ENCODE measurements at places on chromosomes 2 and 18.

- peak; percentile 56 for DNase-seq
Observed at GRCh38 chr2:195533771-195534642, 123.0 kb upstream of the SLC39A10 start.

DNA sequence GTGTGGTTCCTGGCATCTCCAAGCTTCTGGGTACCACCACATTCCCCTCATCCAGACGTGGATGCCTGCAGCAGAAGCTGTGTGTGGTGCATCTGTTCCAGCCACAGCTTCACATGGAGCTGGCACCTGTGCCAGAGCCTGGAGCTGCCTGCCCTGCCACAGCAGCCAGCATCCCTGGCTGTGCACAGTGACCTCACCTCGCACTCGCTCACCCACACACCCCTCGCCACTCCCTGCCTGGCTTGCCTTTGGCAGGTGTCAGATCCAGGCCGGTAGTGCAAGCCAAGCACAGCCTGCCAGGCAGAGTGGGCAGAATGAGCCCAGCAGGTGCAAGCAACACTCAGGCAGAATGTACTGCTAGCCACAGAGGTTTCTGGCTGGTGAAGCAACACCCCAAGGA lies 59.9 kb upstream of the DYNC1I2 start:
- no peak for DNase-seq

- no peak for DNase-seq
Observed at GRCh38 chr2:85796046-85796340, 42.2 kb downstream of the ATOH8 start.

GRCh38 chr2:121333834-121334558 lies 49.0 kb upstream of the TFCP2L1 start:
- DNase-seq = no peak

DNA sequence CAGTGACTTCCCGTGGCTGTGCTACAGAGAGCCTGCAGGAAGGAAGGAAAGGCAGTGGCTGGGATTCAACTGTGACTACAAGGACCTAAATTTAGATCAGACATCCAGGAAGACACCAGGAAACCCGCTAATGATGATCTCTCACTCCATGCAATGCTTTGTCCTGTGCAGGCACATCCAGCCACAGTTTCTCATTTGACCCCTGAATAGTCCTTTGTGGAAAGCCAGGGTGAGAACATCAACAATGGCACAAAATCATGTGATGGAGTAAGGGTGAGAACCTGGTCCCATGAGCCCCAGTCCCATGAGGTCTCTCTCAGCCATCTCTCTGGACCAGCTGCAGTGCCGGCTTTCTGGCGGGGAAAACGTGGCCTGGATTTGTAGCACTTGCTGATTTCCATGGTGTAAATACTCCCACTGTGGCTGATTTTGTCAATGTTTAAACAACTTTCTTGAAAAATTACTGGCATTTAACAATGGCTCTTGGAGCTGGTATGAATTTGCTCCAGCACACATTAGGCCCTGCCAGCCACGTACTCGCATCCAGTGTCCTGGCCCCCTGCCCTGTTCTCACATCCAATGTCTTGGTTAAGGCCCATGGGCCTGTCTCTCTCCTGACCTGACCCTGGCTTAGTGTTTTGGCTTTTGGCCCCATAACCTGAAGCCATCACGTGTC lies 159.0 kb upstream of the HAAO start:
- no peak for DNase-seq

DNA sequence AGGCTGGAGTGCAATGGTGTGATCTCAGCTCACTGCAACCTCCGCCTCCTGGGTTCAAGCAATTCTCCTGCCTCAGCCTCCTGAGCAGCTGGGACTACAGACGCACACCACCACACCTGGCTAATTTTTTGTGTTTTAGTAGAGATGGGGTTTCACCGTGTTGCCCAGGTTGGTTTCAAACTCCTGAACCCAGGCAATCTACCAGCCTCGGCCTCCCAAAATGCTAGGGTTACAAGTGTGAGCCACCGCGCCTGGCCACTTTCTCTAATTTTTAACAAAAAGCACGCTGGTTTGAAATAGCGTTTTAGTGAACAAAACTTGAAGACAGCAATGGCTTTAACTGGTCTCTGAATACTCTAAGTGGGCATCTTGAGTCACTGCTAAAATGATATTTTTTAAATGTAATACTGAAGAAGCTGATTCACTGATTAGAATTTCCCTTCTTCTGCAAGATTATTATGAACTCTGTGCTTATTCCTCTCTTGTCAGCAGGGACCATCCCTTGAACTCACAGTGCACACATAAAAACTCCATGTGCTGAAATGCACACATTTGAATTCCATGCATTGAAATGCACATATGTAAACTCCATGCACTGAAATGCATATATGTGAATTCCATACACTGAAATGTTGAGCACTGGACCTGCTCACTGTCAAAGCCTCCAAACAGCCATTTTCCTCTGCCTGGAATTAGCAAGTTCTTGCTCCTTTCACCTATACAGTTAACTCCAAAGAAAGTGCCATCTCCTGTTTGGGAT lies 1411.5 kb upstream of the ACVR2A start:
- no peak for DNase-seq

DNA sequence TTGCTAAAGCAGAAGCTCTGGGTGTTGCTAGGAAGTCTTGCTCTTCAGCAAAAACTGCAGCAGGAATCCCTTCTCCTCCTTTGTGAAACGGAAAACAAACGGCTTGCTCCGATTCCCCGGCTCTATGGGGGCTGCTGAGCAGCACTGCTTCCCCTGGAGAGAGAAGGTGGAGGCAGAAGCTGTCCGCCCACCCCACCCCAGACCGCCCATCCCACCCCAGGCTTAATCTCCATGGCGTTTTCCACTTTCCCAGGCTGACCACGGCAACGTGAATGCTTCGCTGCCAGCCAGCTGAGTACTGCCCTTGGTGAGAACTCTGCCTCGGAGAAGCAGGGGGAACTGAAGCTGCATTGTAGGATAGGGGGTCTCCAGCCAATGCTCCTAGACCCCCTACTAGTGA lies 139.2 kb downstream of the BCL2 start:
- no peak for DNase-seq

- no peak for DNase-seq
Observed at GRCh38 chr18:3758531-3758930, 308.6 kb downstream of the TGIF1 start.

DNA sequence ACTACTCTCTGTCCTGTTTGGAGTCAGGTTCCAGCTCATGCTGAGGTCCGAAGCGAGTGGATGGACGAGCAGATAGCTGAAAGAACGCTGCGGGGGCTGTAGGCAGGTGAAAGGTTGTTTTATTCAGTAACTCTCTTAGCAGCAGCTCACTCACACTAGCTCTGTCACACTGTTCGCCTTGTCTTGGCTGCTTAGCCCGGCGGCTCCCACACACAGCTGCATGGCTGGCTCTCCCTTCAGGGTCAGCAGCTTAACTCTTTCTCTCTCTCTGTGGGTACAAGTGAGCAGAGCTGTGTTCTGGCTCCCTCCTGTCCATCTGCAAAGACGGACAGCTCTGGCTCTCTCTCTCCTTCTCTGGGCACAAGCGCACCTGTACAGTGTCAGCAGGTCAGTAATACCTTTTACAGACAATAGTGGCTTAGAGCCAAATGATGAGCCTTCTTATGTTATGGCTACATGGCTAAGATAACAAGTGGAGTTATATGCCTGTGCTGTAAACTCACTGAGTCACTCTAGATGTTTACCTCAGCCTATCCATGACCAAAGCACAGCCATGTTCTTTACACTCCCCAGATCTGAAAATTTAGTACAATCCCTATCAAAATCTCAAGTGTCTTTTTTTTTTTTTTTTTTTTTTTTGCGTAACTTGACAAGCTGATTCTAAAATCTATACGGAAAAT lies 149.3 kb downstream of the GALNT1 start:
- DNase-seq = no peak

GRCh38 chr2:240642806-240643092 lies 17.5 kb downstream of the GPR35 start:
- no peak for DNase-seq

DNA sequence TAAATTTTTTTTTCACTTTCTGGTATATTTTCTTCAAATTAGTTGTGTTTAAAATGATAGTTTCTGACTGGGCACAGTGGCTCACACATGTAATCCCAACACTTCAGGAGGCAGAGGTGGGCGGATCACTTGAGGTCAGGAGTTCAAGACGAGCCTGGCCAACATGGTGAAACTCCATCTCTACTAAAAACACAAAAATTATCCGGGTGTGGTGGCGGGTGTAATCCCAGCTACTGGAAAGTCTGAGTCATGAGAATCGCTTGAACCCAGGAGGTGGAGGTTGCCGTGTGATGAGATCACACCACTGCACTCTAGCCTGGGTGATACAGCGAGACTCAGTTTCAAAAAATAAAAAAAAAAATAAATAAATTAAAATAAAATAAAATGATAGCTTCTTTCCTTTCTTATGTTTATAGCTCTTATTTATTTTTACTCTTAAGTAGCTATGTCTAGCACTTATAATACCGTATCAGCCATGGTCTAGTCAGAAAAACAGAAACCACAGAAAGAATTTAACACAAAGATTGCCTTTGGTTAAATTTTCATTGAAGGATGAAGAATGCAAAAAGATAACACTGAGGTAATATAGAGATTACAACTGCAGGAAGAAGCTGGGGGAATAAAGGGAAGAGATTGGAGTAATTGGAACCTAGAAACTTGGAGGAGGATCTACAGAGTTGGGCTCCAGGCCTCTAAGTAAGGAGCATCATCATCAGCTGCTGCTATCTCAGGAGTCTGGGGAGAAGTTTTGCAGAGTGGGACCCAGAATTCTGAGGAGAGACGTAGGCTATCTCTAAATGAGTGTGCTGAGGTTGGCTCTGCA lies 54.7 kb upstream of the MBOAT2 start:
- no peak for DNase-seq

GRCh38 chr2:227411990-227412350 lies 24.2 kb upstream of the SCYGR1 start:
- no peak for DNase-seq

GRCh38 chr2:159710601-159711180 lies 1.6 kb upstream of the MARCHF7 start:
- DNase-seq = no peak

DNA sequence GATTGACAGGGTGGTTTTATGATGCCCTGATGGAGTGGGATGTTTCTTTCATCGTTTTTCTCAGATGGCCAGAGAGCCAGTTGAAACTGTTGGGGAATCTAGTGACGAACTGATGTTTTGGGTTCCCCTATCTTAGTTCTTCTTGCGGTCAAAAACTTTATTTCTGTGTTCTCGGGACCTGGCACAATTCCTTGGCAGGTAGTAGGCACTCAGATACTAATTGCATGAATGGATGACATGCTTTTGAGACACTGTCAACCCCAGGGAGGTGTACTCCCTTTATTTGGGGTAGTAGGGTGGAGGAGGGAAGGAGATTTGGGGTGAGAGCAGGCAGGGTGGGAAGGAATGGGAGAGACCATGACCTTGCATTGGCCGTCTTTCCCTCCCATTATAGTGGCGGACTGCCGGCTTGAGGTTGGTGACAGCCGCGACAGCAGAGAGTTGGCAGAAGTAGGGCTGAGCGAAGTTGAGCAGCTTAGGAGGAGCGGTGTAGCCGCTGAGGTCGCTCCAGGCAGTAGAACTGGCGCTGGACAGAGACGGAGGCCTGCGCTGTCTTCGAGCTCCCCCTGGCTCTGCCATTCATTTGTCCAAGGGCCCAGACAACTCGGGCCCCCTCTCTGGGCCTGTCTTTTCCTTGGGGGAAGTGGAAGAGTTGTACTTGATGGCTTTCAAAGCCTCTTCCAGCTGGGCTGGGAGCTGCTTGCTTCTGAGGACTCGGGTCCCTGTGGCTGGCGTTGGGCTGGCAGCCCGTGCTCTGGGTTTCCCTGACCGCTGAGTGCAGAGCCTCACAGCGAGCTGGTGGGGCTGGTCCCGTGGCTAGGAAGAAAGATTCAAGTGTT lies 2.6 kb downstream of the TET3 start:
- no peak for DNase-seq

GRCh38 chr18:67661555-67661954 lies 145.0 kb upstream of the DSEL start:
- no peak for DNase-seq

- no peak for DNase-seq
Observed at GRCh38 chr2:85921659-85922058, 32.9 kb upstream of the ST3GAL5 start.

DNA sequence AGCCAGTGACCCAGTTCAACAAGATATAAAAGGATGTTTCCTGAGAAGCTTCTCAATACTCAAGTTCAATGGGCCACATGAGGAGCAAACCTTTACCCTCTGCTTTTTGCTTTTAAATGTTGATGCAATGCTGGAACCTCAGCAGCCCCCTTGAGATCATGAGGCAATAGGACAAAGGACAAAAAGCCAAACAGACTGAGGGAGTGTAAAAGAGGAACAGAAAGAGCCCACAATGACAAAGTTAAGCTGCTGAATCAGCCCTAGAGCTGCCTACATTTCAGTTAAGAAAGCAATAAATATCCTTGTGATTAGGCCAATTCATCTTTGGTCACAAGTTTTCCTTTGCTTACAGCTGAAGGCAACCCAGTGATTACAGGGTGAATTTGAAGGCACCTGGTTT lies 76.9 kb downstream of the MRO start:
- no peak for DNase-seq

GRCh38 chr2:101516823-101517690 lies 42.1 kb upstream of the RFX8 start:
- DNase-seq = no peak
